GM06990 (cell line): ENCODE measurements at places on chromosomes 16 and 17.

GRCh38 chr17:50535407-50535806 is 2.9 kb downstream of the EPN3 start:
- no peak for DNase-seq

DNA sequence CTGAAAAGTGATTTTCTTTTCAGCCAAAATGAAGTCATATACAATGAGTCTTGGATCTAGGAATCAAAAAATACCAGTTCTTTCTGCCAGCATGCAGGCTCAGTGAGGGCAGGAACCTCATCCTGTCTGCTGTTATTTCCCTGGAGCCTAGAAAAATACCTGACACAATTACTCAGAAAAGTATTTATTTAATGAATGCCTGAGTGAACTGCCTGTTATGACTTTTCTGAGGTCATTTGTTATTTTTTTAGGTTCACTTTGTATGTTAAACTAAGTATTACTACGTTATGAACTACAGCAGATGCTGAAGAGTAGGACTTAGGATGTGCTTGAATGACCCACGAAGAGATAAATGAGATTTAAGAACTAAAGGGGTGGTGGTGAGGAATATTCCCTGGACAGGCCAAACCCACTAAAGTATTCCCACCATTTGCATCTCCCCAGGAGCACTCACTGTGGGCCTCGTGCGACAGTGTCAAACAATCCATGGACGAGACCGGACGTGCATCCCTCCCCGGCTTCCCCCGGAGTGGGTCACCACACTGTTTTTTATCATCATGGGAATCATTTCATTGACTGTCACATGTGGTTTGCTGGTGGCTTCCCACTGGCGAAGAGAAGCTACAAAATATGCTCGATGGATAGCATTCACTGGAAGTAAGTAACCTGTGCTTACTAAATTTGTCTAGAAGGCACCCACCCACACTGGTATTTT is 17.1 kb upstream of the VWA3A start:
- DNase-seq: no peak

GRCh38 chr16:80599466-80599865 is 58.7 kb downstream of the DYNLRB2 start:
- DNase-seq: no peak

- DNase-seq: no peak
Measured at GRCh38 chr17:73787076-73788059, 143.1 kb upstream of the SDK2 start.

DNA sequence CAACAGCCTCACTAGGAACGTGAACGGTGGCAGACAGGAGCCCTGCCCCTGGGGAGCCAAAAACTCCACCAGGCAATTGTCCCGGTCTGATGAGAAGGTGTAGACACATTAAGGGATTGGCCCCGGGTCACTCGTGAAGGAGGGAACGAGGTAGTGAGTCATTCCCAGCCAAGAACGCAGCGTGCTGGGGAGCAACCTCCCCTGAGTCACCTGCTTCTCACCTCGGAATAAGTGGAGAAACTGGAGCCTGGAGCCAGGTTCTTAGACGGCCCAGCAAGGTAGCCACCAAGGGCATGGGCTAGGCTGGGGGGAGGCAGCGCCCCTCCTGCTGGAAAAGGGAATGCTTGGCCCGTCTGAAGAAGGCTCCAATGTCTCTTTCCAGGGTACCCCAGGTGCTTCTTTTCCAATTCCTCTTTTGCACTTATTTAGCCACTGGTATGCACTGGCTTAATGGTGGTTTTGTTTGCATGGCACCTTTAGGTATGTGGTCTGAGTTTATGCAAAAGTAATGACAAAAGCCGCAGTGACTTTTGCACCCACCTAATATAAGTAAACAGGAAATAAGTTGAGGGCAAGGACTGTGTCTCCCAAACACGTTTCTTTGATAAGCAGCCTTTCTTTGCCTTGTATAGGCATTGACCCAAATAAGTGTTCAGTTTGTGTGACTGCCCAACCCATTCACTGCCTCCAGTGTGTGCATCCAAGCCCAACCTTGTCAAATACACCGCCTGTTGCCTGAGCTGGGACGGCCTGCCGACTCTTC is 1.8 kb upstream of the HELZ start:
- DNase-seq: peak; percentile 62

DNA sequence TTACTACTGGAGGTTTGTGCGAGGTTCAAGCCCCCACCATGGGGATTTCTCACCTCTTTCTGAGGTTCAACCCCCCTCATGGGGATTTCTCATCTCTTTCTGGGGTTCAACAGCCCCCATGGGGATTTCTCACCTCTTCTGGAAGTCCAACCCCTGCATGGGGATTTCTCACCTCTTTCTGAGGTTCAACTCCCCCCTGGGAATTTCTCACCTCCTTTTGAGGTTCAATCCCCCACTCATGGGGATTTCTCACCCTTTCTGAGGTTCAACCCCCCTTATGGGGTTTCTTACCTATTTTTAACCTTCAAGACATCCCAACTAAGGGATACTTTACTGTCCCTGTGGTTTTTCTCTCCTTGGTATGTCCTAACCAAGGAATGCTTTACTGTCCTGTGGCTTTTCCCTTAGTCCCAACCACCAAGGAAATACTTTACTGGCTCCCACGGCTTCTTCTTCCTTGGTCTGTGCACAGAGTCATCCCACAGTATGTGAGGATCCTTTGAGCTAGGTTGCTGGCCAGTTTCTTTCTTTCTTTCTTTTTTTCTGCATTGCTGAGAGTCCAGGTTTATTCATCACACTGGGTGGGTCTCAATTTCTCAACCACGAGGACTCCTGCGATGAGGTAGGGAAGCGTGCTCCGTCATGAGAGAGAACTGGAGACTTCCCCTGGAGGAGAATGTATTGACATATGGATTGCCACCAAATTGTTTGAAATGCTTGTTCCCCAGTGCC is 2140.2 kb downstream of the TP53TG3F start:
- no peak for DNase-seq
